Stimulated activated CD4-positive, alpha-beta T cell treated with anti-CD3 and anti-CD28 coated beads, TNF-alpha, amount 100 ng/mL, for 1 hour (primary cell): ENCODE measurements at places on chromosomes 11 and 22.

DNA sequence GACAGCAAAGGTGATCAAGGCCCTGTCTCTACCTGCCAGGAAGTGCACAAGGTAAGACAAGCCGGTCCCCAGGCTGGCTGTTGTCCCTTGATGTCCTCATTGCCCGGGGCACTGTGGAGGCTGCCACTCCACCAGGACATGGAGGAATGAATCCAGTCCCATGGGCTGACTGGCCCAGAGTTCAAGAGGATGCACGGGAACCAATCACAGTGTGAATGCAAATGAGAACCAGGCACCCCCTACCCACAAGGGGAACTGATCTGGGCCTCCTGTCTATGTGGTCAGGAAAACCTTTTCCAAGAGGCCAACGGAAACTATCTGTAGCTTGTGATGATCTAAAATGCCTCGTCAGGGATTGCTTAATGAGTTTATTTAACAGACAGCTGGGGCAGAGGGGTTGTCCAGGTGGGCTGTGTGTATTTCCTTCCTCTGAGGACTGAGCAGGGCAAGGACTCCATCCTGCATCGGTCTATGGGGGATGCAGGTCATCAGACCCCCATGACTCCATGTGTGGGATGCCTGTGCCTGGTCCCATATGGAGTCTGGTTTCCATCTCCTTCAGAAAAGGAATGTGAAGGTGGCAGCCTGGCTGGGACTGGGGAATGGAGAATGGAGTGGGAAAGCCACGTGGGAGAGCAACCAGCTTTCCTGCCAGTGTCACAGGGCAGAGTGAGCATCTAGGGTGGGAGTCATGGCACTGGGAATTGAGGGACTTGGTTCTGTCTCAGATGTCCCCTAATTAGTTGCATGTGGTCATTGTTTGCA lies 60.5 kb downstream of the CD82 start:
- no peak for DNase-seq

DNA sequence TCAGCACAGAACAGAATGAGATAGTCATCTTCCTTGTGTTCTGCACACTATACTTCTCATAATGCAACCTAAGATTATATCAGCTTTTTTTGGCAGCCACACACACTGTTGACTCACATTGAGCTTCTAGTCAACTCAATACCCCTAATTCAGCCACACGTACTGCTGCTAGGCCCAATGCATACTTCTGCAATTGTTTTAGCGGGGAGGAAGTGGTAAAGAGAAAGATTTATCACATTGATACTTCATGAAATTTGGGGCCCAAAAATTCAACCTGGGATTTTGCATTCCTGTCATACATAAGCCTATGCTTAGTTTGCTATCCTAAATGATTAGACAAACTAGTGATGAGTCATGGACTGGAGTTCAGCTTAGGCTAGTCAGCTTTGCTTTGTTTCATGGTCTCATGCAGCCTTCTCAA lies 8.6 kb upstream of the UPB1 start:
- DNase-seq: no peak

DNA sequence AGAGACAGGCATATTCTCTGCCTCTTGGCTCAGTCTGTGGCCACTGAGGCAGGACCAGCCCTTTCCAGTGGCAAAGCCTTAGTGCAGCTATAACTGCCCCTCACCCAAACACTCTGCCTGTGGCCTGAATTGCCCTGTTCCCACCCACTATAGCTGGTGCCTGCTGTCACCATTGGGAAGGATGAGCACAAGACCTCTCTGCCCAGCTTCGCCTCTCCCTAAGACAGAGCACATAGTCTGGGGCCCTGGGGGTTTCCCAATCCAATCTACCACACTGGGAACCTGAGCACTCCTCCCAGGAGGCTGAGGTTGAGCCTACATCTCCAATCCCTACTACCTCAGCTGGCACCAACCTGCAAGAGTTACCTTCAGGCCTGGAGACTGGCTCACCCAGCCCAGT lies 670.4 kb downstream of the JRKL start:
- DNase-seq: no peak

DNA sequence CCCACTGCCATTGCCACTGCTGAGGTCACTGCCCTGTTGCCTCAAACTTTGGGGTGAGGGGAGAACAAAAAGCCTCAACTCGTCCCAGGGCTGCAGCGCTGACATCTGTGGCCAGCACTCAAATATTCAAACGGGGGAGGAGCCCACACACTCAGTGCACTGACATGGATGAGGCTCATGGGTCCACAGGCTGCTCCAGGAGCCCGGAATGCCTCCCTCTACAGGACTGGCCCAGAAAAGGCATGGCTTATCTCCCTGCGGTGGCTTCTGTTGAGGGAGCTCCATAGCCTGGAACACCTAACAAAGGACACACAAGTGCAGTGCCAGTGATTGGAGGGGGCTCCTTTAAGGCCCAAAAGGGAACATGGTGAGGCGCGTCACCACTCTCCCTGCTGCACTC lies 341.1 kb upstream of the LUZP2 start:
- no peak for DNase-seq

GRCh38 chr22:21938071-21938822 lies 14.4 kb downstream of the PPM1F start:
- DNase-seq: peak; percentile 59

DNA sequence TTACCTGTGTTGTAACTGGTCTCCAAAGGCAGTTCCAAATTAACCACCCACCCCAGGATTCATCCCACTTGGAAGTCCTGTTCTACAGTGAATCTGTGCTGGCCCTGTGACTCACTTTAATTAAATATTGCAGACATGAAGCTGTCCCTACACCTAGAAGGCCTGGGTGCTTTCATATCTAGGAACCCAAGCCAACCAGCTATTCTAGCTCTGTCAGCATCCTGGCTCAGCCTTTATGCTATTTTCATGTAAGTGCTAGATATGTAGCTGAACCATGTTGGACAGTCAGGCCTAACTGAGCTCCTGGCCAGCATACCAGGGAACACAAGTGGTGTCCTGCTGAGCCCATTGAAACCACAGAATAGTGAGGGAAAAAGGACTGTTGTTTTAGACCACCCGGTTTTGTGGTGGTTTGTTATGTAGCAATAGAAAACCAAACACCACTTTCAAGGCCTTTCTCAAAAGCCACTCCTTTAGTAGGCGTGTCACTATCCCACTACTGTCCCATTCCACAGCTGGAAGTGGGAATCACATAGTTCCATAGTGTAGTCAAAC lies 30.3 kb downstream of the CNTF start:
- no peak for DNase-seq

DNA sequence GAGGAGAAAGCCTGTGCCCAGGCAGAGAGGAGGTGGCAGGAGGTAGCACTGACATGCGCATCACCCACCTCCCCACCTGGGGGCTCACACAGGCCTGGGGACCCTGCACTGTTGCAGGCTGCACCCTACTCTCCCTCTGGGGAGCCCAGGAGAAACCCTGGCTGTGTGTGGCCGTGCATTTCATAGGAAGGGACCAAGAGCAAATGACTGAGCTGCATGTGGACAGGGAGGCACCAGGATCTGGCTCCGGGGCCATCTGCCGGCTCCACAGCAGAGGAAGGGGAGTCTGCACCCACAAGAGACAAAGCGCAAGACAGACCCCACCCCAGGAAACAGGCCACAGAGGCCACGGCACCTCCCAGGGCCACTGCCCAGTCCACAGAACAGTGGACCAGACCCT lies 22.7 kb downstream of the BID start:
- no peak for DNase-seq

DNA sequence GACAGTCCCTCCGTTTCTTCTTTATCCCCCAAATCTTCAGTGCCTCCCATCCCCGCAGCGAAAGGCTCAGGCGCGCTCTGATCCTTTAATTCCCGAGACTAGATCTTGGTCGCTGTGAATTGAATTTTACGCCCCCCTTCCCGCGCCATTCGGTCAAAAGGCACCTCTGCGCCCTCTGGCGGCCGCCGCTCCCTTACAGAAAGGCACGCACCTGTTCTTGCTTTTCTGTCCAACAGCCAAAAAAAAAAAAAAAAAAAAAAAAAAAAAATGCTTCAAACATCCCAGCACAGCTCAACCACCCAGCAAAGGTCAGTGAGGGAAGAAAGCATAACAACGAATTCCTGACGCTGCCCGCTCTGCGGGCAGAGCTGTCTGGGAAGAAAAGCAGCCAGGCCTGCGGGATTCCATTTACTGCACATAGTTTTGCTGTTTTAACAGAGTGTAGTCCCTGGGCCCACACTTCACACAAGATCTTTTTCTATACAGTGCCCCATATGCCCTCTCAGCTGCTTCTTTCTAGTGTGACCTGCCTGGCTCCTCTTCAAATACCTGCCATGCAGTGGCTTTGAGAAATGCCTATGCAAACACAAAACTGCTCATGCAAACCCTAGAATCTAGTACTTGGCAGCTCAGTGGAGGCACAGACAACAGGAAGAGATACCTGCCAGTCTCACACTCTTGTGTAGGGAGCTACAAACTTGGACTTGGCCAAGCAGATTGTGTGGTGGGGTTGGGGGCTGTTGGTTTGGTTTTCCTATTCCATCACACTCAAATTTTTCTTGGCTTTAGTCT lies 1.3 kb upstream of the ESAM start:
- peak; percentile 84 for DNase-seq

GRCh38 chr11:2473361-2474058 lies 28.7 kb downstream of the KCNQ1 start:
- DNase-seq: no peak

DNA sequence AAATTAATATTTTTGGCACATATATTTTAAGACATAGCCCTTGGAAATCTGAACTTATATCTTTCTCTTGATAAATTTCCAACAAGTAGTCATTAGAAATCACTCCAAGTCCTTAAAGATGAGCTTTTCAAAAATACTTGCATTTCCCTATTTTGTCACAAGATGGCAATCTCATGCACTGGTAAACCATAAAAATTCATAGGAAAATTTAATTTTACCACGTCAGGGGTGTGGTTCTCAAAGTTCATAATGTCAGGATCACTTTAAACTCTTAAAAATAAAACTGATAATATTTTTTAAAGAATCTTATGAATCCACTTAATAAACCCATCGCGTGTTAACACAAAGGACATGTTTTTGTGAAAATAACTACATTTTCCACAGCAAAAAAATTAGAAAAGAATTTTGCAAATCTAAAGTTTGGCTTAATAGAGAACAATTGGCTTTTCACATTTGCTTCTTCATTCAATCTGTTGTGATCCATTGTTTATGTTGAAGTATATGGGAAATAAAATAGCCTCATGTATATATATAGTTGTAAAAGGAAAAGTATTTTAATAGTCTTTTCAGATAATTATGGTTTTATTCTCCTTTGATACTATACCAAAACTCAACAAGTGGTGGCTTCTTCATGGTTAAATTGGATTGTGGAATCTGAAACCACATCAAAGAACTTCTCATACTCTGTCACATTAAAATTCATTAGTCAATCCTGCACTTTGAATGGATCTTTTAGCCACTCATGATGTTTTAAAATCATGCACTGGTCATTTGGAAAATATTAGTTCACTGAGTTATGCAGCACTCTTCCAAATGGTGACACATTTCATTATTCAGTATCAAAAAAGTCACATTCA lies 169.1 kb downstream of the CADM1 start:
- no peak for DNase-seq

DNA sequence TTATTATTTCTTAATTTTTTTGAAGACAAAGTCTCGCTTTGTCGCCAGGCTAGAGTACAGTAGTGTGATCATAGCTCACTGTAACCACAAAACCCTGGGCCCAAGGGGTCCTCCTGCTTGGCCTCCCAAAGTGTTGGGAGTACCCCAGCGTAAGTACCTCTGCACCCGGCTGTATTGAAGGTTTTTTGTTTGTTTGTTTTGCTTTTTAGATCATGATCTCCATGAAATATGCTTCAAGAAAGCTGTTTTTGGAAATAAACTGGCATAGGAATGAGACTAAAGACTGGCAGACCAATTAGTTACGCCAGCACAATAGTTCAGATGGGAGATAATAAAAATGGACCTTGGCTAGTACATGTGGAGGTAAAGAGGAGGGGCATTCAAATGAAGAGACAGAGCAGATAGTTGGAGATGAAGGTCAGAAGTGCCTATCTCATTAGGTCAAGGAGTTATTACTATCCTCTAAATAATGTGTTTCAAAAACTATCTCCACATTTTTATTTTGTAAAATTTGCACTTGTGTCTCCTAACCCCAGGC lies 4.1 kb upstream of the MRPL48 start:
- no peak for DNase-seq

GRCh38 chr11:115974703-115975102 lies 470.5 kb upstream of the CADM1 start:
- no peak for DNase-seq

DNA sequence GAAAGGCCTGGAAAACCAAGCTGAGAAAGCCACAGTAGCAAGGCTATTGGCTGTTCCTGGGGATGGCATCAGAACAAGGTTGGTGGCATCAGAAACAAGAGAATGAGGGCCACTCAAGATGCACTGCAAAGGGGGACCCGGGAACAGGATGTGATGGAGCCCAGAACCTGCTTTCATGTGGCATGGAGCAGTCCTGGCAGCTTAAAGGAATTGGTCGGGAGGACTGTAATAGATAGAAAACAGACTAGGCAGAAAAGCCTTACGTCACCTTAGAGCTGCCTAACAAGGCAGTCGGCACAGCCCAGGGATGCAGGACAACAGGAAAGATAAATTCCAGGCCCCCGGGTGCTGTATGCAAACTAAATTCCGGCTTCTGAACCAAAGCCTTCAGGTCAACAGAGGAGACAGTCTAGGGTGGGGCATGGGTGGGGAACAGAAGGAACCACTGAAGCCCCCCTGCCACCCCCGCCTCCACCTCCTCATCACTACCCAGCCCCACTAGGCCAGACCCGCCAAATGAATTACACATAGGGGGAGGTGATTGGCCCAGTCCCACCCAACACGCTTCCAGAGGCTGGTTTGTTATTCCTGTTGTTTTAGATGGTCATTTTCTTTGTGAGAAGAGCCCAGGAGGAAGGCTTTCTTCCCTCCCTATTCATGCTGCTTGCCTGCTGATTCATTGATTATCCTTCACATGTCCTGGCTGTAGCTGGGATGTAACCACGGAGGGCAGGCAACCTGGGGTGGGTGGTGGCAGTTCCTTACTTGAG lies 25.7 kb upstream of the LRRC55 start:
- DNase-seq: no peak

- no peak for DNase-seq
Measured at GRCh38 chr11:20707876-20708275, 38.5 kb downstream of the NELL1 start.

DNA sequence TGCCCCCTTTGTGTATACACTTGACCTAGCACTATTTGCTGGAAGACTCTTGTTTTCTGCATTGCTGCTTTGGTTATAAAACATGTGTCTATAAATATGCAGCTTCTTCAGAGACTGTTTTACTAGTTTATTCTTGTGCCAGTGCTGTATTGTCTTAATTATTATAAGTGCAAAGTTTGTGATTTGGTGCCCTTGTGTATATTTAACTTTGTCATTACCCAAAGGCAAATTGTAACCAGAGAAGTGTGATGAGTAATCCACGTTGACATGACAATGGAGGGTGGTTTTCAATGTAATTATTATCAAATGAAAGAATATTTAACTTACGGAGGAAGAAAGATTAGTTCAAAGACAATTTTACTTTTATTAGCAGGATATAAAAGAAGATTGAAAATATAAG lies 75.0 kb upstream of the PRODH start:
- DNase-seq: no peak
